Activated naive CD8-positive, alpha-beta T cell treated with anti-CD3 and anti-CD28 coated beads for 36 hours (primary cell): ENCODE measurements at places on chromosomes 16 and 17.

DNA sequence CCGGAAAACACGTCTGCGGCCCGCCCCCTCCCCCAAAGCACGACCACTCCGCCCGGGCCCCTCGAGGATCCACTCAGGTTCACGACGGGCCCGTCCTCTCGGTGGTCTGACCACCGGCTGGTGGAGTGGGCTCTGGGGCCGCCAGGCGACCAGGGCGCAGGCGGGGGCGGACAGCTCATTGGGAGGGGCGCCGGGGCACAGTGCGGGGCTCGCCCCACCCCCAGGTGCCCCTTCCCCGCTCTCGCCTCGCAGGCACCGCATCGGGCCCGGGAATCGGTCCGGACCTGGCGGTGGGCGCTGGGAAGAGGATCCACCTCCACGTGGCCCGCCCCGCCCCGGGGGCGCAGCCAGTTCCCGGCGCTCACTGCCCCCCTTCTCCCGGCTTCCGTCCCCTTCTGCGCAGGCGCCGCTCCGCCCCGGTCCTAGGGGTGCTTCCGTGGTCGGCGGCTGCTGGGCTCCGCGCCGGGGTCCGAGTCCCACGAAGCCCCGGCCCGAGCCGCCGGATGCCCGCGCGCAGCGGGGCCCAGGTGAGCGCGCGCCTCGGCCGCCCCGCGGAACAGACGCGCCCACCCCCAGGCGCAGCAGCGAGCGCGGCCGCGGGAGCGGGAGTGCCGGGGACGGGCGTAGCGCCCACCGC lies at the start of gene MPG:
Gene MPG, plus strand, starts transcription at position 419 of the 637 bp plus-strand sequence. Its CDS starts 85 bp downstream, at position 504.
- DNase-seq, result peak; percentile 86

DNA sequence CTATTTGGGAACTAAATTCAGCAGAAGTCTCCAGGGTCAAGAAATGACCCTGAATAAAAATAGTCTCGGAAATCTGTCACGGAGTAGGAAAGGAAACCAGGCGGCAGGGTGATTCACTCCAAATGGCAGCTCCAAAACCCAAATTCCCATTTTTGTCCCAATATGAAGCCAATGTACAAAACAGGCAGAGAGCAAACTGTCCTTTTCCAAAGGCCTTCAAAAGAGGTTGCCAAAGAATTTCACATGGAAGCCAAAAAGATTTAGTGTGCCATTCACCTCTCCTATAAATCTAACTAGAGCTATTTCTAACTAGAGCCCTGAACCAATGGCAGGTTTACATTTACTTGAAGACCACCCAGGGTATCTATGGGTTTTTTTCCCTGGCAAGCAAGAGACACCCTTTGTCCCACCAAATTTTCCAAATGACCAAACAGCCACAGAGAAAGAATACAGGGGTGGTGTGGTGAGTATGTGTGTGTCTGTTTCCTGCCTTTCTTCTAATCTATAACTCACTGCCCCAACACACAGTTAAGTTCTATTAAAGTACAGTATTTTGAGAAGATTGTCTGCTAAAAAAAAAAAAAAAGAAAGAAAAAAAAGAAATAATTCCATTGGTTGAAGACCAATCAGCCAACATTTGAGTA lies 6.8 kb downstream of the MYO1D start:
- DNase-seq, result no peak

DNA sequence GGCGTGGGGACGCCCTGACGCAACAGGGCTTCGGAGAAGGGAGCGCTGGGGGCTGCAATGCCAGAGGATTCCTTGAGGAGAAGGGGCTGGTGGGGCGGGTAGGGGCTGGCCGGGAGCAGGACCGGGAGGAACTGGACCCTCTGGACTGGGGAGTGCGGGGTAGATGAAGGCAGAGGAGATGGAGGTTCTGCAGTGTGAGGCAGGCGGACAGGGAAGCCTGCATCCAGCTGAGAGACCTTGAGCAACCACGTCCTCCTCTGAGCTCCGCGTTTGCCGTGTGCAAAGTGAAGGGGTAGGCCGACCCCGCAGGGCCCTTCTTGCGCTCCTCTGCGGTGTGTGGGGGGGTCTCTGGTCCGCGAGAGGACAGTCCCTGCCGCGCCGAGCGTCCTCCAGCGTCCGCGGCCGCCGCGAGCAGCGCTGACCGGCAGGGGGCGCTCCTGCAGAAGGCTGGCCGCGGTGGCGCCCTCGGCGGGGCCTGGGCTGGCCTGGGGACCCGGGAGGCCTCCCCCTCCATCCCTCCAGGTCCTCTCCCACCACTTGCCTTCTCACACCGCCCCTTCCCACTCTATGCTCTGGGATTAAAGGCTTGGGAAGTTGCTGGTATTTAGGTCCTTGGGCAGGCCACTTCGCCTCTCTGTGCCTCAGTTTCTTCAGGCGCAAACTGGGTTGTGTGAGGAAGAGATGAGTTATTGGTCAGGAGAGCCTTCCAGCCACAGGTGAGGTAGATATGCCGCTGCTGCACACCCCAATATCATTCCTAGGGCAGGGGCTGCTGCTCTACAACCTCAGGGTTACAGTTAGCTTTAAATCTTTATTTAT lies 9.6 kb upstream of the WNT9B start:
- DNase-seq, result peak; percentile 38

DNA sequence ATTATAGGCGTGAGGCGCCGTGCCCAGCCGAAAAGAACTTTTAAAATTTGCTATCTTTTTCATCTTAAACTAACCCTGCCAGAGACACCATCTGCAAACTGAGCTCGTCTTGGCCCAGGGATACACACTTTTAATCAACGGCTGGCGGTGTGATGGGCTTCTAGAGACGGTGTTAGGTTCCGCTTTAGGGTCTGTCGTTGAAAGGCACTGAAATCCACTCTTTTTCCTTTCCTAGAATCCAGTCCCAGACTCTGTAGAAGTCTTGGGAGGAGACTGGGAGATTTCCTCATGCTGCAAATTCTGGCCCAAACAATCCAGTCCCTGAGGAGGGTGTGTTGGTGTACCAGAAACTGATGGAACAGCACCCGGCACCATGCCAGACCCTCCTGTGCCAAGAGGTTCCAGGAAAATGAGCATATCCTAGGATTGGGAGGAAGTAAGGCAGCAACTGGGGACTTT lies 52.0 kb upstream of the TEX2 start:
- no peak for DNase-seq

GRCh38 chr17:74513987-74514631 lies 17.2 kb downstream of the CD300LB start:
- peak; percentile 64 for DNase-seq

DNA sequence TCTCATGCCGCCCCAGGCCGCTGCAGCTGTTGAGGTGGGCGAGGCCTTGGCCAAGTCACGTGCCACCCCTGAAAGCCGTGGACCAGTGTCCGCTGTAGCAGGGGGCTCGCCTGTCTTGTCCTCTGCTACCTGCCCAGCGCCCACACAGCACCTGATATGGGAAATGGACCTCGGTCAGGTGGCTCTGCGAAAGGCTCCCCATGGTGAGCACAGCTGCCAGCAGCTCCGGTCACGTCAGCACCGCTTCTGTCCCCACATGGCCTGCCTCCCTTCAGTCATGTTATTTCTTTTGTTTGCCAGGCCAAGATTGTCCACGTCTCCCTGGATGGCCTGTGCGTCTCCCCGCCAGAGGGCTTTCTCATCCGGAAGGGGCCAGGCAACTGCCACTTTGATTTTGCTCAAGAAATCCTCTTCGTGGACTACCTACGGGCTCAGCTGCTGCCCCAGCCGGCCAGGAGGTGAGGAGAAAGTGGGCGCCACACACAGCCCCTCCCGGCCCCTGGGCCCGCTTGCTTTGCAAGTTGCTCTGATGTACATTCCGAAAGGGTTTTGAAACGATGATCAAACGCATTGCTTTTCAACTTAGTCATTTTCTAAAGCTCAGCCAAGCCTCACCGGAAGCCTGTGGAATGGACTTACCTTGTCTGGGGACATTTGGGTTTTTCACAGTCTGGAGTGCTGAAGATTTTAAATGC lies 219.8 kb downstream of the KATNIP start:
- DNase-seq, result no peak

DNA sequence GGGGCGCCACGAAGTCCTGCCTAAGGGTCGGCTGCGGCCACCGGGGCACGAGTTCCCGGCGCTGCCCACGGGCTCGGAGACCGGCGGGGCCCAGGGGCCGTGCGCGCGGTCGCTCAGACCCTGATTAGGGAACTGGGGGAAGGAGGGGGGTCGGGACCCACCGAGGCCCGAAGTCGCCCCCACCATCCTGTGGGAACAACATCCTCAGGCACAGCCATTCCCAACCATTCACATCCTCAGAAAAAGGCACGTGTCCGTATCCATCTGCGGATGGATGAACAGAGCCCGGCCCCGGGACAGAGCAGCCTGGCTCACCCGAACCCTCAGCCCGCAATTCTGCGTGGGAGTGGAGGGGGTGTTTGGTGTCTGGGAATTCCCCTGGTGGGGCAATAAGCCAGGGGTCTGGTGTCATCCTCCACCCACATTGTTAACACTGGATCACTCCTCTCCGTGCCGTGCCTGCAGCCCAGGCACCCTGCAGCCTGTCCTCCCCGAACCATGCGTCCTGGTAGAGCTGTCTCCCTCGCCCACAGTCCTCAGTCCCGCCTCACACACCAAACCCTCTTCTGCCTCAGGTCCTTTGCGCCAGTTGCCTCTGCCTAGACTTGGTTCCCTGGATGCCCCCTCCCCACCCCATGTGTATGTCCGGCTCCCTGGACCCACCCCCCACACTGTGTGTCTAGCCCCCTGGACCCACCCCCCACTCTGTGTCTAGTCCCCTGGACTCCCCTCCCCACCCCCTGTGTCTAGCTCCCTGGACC lies 789 bp upstream of the CCDC57 start:
- DNase-seq, result peak; percentile 79

DNA sequence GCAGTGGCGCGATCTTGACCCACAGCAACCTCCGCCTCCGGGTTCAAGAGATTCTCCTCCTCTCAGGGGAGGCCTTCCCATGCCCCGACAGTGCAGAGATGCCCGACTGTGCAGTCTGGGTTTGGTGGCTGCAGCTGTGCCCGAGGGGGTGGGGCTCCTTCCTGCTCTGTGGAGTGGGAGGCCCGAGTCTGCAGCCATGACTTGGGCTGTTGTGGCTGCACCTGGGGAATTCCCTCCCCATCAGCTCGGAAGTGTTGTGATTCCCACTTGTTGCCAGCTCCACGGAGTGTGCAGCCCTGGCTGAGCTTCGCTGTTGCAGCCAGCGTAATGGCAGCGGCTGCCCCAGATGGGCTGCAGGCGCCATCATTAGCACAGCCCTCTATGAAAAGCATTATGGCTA lies 66.4 kb upstream of the SMIM36 start:
- peak; percentile 53 for DNase-seq

DNA sequence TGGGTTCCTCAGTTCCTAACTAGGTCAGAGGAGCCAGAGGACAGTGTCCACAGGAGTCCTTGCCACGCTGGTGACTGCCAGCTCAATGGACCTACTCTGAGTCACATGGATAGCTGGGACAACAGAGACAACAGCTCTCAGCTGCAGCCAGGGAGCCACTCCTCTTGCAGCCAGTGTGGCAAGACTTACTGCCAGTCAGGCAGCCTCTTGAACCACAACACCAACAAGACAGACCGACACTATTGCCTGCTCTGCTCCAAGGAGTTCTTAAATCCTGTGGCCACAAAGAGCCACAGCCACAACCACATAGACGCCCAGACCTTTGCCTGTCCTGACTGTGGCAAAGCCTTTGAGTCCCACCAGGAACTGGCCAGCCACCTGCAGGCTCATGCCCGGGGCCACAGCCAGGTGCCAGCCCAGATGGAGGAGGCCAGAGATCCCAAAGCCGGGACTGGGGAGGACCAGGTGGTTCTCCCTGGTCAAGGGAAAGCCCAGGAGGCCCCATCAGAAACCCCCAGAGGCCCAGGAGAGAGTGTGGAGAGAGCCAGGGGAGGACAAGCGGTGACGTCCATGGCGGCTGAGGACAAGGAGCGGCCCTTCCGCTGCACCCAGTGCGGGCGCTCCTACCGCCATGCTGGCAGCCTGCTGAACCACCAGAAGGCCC lies 6.7 kb downstream of the ZNF646 start:
- DNase-seq, result no peak

- DNase-seq, result no peak
Measured at GRCh38 chr17:57420734-57421717, 164.7 kb downstream of the MSI2 start.

GRCh38 chr17:2373179-2373578 lies 27.7 kb downstream of the MNT start:
- no peak for DNase-seq

- DNase-seq, result no peak
Measured at GRCh38 chr17:78716814-78717393, 65.2 kb downstream of the CYTH1 start.

DNA sequence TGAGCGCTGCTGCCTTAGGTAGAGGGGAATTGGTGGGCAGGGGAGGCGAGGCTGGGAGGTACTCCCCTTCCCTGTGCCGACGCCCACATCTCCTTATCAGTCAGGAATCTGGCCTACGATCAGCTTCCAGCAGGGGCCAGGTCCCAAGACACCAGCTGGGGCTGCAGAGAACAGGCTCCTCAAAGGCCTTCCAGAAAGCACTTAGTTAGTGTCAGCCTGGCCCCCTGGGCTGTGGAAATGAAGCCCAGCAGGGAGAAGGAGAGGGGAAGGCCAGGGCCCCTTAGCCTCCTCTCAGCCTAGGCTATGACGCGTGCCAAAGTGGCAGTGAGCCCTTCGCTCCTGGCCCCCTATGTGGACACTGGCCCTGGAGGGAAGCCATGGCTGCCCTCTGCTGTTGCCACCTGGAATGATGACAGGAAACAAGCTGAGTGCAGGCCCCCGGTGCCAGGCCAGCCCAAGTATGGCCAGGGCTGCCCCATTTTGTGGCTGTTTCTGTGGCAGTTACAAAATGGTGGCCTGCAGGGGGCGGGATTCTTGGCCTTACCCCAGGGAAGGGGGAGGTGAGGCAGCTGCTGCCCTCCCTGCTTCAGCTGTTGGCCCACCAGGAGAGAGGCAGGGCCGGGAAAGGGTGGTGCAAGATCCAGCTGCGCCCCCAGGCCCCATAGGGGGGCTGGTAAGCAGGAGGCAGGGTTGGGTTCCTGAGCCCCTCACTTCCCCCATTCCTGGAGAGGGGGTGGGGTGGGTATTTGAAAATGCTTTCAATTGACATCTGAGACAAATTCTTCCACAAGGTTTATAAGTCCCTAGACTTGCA lies 11.3 kb downstream of the TBX4 start:
- DNase-seq, result no peak

- DNase-seq, result no peak
Measured at GRCh38 chr16:67419502-67419901, 3.2 kb upstream of the ZDHHC1 start.

- no peak for DNase-seq
Measured at GRCh38 chr16:72092832-72093447, 480 bp downstream of the TXNL4B start.

GRCh38 chr16:54326266-54326662 lies 39.7 kb upstream of the IRX3 start:
- no peak for DNase-seq

GRCh38 chr17:83171661-83172060 lies 92.3 kb downstream of the METRNL start:
- no peak for DNase-seq

DNA sequence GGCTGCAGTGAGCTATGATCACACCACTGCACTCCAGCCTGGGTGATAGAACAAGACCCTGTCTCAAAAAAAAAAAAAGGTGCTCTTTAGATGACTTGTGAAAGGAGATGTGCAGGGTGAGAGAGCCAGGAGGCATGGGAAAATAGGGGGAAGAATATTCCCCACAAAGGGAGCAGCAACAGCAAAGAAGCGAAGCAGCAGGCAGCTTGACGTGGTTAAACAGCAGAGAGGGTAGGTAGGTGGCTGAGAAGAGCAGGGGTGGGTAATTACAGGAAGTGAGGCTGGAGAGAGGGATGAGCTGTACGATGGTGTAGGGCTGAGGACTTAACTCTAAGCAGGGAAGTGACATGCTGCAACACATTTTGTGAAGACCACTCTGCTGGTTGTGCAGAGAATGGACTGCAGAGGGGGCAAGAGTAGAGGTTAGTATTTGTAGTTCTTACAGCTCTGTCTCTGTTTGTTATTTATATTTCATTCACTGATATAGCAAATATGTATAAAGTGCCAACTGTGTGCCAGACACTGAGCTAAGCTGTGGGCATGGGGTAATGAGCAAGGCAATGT lies 1.6 kb downstream of the HEATR3 start:
- peak; percentile 19 for DNase-seq
